CD4-positive, alpha-beta T cell (primary cell): ENCODE measurements at places on chromosomes 6 and 20. TPM values are rescaled to one million over a fixed set of nuclear protein-coding genes. Genes with fewer than 3 reads are reported as not detected.

DNA sequence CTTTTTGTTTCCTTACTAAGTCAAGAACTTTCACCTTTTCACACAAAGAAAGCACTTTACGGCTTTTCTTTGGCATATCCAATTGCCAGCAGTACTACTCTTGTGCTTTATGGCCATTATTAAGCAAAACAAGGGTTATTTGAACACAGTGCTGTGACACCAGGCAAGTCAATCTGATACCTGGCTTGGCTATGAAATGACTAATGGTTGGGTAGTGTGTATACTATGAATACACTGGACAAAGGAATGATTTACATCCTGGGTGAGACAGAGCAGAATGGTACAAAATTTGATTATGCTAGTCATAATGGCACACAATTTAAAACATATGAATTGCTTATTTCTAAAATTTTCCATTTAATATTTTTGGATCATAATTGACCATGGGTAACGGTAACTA, 22.1 kb upstream of the ADGRF1 start:
- DNase-seq = no peak

The HTR1E gene
- total RNA-seq = not detected

The TMEM170B gene
- total RNA-seq = 2.1 TPM

The SLC22A16 gene
- not detected for total RNA-seq

GRCh38 chr6:105135056-105135455, 44.8 kb downstream of the POPDC3 start:
- DNase-seq = no peak

DNA sequence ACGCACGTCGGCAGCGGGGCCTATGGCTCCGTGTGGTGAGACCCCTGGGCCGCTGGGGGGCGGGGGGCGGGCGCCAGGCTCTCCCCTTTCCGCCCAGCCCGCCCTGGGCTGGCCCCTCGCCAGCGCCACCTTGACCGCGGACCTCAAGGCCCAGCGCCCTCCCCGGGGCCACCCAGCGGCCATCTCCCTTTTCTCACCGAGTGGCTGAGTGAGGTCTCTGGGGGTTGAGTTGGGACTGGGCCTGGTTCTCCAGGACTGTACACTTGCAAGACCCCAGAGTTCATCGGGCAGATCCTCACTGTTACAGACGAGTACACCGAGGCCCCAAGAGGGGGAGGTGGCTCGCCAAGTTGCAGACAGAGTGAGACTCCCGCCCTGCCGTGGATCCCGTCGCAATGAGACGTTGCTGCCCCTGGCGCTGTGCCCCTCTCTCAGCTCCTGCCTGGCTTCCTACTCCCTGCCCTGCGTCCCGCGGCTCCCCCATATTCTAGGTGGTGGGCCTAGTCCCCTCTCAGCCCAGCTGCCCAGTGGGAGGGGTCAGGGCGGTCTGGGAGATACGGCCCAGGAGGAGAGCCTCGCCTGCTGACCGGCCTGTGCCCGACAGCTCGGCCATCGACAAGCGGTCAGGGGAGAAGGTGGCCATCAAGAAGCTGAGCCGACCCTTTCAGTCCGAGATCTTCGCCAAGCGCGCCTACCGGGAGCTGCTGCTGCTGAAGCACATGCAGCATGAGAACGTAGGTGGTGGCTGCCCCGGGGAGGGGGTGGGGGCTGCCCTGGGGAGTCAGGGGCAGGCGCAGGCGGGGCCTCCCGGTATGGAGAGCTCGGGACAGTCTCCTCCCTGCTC, 576 bp downstream of the MAPK13 start:
- DNase-seq = peak; percentile 57

- no peak for DNase-seq
These were observed 63.6 kb downstream of the DZANK1 start for GRCh38 chr20:18403269-18403668.

GRCh38 chr20:41177636-41178035, 40.3 kb downstream of the PLCG1 start:
- DNase-seq = no peak
